NCI-H2029 treated with DMSO at 0.1 percent for 48 hours (cell line): ENCODE measurements at places on chromosomes 6 and 20.

GRCh38 chr6:136095986-136096385 lies 154.1 kb downstream of the MTFR2 start:
- no peak for DNase-seq

DNA sequence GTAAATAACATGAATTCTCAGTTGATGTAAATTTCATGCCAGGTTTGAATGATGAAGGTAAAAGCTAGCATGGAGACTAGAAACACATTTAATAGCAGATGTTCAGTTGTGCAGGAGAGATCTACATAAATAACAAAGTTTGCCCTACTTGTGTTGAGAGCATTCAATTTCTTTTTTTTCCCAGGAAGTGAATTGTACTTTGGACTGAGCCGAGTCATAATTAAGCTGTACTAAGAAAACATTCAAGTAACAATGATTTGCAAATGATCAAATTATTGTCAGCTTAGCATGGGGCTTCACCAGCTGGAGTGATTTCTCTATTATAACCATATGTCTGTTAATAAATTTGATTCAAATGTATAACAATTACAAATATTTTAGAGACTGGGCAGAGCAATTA lies 893.5 kb upstream of the MAP3K7 start:
- no peak for DNase-seq

DNA sequence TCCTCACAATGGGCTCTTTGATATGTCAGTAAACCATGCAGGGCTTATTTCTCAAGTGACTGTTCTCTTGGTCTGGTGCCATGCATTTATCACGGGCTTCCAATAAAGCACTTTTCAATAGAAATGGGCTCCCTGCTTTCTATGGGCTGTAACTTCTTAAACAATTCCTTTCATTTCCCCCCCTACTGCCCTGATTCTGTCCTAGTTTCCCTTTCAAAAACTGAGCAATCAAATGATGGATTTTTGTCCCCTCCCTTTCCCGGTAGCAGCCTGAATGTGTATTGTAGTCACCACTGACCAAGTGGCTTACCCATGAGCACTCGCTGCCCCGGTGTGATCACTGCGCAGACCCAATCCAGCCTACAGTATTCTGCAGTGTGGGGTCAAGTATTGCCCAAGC lies 13.9 kb downstream of the RPS10 start:
- no peak for DNase-seq

DNA sequence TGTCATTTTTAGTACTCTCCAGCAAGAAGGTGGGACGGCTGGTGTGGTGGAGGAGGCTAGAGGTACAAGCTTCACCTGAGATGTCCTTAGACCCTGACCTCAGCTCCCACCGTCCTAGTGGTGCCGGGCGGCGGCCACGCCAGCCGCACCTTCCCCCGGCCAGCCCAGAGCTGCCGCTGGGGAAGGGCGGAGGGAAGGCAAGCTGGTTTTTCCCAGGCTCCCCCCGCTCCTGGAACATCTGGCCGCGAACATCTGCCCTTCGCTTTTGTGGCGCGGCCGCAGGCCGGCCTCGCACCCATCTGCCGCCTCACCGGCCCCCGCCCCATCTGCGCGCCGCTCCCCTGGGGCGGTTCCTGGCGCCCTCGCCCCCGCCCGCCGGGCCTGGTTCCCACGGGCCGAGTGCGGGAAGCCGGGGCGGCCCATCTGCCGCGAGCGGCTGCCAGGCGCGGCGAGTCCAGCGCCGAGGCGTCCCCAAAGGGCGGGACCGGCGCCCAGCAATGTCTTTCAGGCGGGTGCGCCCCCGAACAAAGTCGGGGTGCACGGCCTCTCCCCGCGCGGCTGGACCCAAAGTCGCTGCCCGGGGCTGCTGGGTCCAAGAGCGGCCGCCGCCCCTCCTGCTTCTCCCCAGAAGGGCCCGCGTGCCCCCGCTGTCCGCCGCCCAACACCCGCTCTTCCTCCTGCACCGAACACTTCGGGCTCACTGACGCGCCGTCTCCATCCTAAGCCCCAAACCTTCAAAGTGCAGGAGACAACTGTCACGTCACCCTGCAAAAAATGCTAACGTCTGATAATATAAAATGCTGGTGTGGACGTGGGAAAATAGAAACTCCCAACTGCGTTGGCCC lies 17.3 kb upstream of the ID1 start:
- DNase-seq = no peak

DNA sequence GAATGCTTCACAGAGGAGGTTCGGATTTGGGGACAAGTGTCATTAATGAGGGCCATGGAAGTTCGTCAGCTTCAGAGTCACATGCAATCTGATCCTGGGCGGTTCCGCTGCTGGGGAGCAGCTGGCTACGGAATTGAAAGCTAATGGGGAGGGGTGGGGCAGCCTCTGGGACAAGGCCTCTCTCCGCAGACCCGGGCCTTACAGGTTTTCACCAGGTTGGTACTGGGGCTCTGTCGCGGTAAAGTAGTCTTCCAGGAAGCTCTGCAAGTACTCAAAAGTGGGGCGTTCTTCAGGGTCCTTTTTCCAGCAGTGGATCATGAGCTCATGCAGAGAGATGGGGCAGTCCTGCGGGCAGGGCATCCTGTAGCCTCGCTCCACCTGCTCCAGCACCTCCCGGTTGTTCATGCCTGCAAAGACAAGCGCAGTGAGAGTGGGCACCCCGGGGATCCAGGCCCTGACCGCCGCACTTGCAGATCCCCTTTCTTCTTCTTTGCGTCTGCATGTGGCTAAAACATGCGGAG lies 55.9 kb upstream of the TRAF3IP2 start:
- no peak for DNase-seq

DNA sequence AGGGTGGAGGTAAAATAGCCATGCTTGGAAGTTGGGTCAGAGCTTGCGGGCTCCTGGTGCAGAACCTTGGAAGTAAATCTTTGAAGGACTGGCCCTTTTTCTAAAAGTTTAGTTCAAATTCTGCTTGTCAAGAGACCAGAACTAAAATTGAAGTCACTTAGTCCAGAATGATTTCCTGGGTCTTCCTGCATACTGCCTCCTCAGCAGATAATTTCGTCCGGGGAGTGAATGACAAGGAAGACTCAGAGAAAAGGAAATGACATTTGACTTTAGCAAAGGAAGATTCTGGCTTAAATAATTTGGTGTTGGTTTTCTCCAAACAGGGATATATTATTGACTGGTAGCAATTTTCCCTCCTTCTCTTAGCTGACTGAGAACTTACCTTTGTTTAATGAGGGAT lies 1.2 kb downstream of the TM9SF4 start:
- no peak for DNase-seq

- no peak for DNase-seq
Observed at GRCh38 chr6:118511930-118512715, 36.0 kb upstream of the PLN start.

GRCh38 chr6:86937219-86938079 lies at the start of gene HTR1E:
Gene HTR1E, plus strand, starts transcription at chr6:86937528. Its CDS starts 77,807 bp downstream, at chr6:87015335.
- DNase-seq = peak; percentile 3

GRCh38 chr6:108165714-108166663 lies at the start of gene NR2E1:
Gene NR2E1, plus strand, starts transcription at chr6:108166022. Its CDS starts 744 bp downstream, at chr6:108166766.
- no peak for DNase-seq

GRCh38 chr20:63980317-63980805 lies 571 bp upstream of the PRPF6 start:
- no peak for DNase-seq

GRCh38 chr6:40999569-40999968 lies 39.5 kb downstream of the UNC5CL start:
- DNase-seq = peak; percentile 2

GRCh38 chr6:92069781-92070180 lies 1349.6 kb downstream of the EPHA7 start:
- no peak for DNase-seq

- no peak for DNase-seq
Observed at GRCh38 chr20:3629893-3630292, 33.3 kb downstream of the GFRA4 start.
